ENCODE measurements at places on chromosomes 3 and 15.

DNA sequence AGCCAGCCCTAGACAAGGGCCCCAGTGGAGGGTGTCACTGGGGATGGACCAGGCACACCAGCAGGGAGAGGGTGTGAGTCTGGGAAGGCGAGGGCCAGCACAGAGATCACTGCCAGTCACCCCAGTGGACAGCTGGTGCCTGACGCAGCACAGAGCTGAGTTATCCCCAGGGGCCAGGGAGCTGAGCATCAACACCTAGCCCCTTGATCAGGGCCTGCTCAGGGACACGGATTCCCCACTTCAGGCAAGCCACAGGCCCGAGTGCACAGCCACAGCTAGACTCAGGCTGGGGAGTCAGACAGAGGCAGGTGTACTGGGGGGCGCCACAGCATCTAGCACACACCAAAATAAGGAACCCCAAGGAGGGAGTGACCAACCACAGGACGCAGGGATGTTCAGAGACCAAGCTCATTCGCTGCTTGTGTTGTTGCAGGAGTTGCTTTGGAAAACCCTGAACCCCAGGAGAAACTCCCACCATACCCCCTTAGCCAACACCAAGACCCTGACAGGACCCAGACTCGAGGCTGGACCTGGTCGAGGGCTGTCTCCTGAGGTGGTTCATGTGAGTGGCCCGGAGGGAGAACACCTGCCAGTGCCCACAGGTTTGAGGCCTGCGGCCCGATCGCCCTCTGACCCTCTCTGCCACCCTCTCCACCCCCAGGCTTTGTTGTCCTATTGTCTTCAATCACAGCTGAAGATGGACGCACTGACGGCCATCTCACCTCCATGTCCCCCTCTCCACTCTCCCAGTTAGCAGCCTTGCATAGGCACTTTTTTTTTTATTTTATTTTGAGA lies 146.8 kb downstream of the TPRA1 start:
- no peak for DNase-seq

DNA sequence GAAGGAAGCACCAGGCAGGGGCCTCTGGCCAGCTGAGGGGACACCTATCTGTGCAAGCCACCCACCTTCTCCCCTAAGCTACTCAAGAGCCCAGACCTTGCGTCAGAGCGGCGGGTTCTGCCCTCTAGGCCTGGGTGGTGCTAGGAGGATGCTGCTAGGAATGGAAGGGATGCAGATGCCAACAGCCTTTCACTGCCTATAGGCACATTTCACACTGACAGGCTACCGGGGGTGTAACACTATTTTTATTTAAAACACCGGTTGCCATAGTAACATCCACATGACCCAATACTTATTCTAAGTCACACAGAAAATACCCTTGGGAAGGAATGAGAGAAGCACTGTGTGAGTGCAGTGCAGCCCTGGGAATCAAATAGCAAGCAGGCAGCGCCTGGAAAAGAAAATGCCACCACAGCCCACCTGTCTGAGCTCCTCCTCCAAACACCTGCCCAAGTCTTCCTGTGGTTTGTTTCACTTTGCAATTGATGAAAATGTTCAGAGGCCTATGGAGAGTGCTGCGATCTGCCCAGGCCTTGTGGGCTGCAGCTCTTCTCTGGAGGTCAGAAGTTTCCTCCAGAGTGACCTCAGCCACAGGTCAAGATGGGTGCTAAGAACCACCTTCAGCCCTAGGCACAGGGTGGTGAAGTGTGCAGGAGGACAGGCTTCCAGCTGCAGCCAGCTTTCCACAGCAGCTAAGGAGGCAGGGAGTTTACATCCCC lies 113.5 kb upstream of the TOPAZ1 start:
- DNase-seq, result no peak

DNA sequence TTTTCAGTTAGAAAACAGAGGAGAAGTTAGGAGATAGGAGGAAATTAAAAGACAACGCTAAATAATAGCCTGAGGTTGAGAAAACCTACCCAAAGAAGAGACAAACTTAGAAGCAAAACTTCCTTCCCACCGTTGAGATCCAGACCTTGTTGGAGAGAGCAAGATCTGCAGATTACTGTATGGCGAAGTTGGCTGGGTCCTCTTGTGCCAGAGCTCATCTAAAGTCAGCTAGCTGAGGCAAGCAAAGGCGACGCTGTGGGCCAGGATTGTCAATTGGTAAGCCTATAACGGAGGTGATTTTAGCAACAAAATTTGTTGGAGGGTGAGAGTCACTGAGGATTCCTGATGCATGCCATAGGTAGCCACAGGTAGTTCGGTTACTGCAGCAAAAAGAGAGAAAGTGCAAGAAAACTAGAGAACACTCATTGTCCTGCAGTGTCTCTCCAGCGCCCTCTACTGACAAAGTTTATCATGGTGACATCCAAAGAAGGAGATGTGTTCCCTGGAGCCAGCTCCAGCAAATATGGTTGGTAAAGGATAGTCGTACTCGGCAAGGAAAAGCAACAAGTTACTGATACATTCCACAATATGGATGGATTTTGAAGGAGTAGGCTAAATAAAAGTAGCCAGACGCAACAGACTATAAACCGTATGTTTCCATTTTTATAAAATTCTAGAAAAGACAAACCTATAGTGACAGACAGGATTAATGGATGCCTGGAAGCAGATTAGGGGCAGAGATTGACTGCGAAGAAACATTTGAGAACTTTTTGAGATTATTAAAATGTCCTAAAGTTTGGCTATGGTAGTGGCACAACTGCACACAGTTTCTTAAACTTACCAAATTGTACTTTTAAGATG lies 9.8 kb upstream of the OR5K4 start:
- peak; percentile 91 for DNase-seq

DNA sequence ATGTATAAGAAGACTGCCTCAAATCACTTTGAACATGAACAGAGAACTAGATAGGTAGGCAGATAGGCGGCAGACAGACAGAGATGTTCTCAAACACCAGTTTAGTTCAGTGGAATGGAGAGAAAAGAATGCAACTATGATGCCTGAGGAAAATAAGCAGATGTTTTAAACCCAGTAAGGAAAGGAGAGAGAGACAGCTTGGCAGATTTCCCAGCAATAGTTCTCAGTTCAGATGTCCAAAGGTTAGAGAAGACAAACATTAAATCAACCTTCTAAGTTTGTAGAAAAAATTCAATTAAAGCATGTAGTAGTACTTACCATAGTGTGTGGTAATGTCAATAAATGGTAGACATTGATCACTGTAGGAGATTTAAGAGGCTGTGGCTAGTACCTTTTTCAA lies 209.6 kb upstream of the PFN2 start:
- peak; percentile 52 for DNase-seq

- peak; percentile 10 for DNase-seq
These were observed 32.7 kb downstream of the IQSEC1 start for GRCh38 chr3:13040361-13041074.

DNA sequence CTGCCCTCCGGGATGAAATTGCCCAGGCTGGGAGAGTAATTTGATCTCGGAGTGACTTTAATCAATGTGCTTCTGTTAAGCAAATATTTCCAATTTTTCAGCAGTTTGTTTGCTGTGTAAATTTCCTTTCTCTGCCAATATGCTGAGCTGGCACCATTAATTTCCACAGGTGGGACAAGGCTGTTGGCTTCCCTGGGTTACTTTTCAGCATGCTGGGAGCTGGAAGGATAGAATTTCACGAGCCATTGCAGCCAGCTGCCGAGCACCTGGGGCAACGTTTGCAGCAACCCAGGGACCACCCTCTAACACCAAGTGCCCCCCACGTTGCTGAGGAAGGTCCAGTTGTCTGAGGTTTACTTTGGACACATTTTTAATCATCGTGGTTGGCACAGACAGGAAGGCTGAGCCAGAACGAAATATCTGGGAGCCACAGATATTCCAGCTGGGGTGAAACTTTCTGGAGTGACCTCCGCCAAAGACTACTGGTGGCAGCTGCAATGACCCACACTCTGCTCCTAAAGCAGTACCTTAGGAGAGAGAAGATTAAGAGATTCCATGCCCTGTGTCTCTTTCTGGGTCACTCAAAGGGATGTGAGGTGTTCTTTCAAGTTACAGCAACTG lies 293.3 kb upstream of the RGMA start:
- DNase-seq, result no peak

DNA sequence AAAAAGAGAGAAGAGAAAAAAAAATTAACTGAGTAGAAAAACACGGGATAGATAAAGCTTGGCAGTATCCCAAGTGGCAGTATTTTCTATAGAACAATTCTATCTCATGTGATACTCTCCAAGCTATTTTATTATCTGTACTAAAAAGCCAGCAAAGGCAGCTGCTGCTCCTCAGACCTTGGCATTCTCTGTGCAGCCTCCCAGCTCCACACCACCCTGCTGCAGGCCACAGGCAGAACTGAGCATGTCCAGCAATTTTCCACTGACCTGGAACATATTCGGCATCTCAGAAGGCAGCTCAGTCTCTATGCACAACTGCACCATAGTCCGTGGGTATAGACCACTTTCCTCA lies 1161.4 kb downstream of the IGSF11 start:
- no peak for DNase-seq

All from trophoblast cell (in vitro differentiated cells and primary cell).